ENCODE measurements at places on chromosomes 3 and 15.

GRCh38 chr15:89978914-89979313, 22.2 kb upstream of the ZNF710 start:
- no peak for DNase-seq

DNA sequence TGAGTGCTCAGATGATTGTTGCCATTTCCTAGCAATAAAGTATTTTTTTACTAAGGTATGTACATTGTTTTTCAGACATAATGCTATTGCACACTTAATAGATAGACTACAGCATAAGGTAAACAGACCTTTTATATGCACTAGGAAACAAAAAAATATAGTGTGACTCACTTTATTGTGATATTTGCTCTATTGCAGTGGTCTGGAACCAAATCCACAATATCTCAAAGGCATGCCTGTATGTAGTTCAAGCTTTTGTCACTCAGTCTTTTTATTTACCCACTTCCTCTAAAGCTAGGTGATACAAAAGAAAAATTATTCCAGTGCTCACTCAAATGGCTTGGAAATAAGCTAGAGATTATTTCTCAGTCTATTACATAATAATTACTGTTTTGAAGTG, 209.9 kb upstream of the VEPH1 start:
- DNase-seq: no peak

DNA sequence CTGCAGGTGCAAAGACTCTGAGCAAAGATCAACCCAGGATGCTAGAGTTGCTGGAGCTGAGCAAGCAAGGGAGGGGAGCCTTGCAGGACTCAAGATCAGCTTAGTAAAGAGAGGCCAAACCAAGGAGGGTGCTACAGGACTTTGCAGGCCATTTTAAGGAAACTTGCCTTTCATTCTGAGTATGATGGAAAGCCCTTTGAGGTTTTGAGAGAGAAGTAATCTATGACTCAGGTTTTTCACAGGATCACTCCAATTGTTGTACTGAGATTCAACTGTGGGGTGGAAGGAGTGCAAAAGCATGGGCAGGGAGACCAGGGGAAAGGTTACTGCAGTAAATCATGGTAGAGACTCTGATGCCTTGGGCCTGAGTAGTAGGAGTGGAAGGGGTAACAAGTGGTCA, 260.4 kb upstream of the GPR149 start:
- no peak for DNase-seq

DNA sequence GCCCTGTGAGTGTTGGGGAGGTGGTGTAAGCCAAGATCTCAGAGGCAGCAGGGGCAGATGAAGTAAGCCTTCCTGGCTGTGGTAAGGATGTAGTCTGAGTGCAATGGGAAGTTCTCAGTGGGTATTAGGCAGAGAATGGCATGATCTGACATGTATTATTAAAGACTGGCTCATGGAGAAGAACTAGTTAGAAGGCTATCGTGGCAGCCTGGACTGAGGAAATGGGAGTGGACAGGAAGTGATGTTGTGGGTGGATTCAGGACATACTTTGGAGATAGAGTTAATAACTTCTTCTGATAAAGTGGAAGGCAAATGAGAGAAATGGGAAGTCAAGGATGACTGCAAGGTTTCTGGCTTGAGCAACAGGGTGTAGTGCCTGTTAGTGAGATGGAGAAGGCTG, 250.9 kb upstream of the CFAP20DC start:
- no peak for DNase-seq

GRCh38 chr15:91857772-91858171, 4.3 kb downstream of the SLCO3A1 start:
- no peak for DNase-seq

DNA sequence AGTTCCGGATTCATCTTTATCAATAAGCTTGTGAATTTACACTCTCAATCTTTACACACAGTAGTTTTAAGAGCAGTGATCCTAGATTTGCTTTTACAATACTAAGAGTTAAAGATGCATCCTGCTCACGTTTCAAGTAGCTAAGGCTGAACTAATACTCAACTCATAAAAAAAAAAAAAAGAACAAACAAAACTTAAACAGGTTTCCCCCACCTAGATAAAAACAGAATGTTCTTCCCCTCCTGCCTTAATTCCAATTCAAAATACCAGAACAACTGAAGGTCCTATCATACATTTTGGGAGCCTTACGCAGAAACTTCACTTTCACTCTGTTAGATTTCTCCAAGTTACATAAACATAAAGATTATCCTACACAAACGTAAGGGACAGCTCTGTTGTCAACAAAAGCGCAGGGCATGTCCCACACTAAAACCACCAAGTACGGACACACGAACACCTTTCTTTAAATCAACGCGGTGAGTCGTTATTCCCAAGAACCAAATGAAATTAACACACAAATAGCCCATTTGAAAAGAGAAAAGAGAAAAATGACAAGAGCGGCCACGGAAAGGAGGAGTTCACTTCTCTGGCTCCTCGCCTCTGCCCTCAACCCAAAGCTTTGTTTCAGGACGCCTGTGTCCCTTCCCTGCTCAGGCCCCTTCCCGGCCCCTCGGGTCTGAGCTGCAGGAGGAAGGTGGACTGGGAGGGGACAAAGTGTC, 941 bp downstream of the CBLB start:
- no peak for DNase-seq

GRCh38 chr3:152177757-152178156, 91.0 kb upstream of the MBNL1 start:
- no peak for DNase-seq

- DNase-seq: no peak
These were observed 482.2 kb downstream of the RBMS3 start for GRCh38 chr3:29763115-29763514.
